ENCODE measurements at places on chromosomes 1 and 21.

GRCh38 chr1:147214325-147214724 is 10.8 kb downstream of the FMO5 start:
- no peak for DNase-seq

DNA sequence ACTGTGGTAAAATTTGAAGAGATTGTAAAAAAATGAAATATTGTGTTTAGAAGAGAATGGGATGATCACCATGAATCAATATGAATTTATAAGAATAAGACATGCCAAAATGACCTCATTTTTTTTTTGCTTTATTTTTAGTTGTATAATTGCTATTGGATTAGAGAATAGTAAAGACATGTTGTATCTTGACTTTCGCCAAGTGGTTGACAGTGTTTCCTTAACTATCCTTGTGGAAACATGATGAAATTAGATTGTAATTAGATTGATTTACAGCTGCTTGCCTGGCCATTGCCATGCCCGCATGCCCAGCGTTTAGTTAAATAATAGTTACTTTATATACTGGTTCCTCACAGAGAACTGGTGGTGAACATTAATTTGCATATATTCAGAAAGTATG is 154.9 kb downstream of the MAGI3 start:
- DNase-seq = no peak

- DNase-seq = no peak
Observed at GRCh38 chr21:43325968-43326715, 100.8 kb downstream of the SIK1 start.

DNA sequence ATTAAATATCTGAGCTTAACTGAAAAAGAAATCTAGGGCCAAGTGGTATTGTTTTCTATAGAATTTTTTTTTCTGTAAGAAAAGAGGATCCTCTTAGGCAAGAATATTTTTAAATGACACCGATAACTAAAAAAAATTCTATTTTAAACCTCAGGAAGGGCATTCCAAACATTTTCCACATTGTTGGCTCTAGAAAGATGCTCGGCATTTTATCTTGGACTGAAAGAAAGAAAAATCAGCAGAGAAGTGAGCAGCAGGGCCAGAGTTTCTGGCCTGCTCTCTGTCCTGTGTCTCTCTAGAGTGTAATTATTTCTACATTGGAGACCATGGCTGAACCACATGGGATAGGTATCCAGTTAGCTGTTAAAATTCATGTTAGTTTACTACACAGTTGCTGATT is 192.5 kb upstream of the GREM2 start:
- DNase-seq = no peak

DNA sequence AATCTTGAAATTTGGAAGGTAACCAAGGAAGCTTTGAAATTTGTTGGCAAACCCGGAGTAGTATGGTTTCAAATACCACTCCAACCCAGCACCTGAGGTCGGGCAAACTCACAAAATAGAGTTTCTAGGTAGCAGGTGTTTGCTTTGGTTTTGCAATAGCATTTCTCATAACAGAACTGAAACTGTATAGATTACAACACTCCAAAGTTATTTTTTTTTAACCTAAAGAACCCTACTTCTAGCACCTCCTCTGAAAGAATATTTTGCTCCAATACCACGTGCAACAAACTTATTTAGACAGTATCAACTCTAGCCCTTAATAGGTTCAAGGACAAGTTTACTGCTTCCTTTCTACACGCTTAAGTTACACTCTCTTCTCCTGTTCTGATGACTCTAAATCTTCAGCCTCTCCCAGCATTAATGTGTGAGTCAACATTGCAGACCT is 178.5 kb upstream of the FMN2 start:
- no peak for DNase-seq

- DNase-seq = no peak
Observed at GRCh38 chr1:10853701-10854100, 57.3 kb upstream of the CASZ1 start.

DNA sequence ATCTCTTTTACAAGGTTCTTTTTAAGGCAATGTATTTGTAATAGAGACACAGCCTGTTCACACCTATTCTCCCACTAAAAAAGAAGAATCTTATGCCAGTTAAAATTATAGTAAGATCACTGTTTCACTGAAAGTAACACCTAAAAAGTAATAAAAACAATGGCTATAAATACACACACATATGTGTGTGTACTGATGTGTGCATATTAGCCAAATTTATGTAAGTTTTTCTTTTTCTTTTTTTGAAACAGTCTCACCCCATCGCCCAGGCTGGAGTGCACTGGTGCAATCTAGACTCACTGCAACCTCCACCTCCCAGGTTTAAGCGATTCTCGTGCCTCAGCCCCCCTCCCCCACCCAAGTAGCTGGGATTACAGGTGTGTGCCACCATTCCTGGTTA is 56.8 kb upstream of the SLC30A10 start:
- no peak for DNase-seq

- no peak for DNase-seq
Observed at GRCh38 chr1:156480411-156481192, 20.0 kb downstream of the MEF2D start.

- DNase-seq = peak; percentile 20
Observed at GRCh38 chr1:230573658-230574057, 68.6 kb upstream of the COG2 start.

- no peak for DNase-seq
Observed at GRCh38 chr1:204528677-204529076, 12.5 kb downstream of the MDM4 start.

DNA sequence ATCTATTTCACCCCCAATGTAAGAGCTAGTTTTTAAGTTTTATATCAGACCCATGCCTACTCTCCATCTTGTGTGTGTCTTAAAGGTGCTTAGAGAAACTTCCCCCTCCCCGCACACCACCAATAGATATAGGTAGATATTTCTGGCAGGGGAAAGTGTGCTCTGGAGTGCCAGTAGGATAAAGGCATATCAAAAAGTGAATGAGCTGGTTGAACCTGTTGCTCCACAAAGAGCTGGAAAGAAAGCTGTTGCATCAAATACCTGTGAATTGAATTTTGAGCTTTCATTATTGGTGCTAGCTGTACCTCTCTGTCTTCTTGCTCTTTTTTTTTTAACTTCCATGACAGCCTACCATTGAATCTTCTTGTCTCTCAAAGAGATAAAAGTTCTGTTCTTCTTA is 32.8 kb downstream of the ARID1A start:
- DNase-seq = no peak

DNA sequence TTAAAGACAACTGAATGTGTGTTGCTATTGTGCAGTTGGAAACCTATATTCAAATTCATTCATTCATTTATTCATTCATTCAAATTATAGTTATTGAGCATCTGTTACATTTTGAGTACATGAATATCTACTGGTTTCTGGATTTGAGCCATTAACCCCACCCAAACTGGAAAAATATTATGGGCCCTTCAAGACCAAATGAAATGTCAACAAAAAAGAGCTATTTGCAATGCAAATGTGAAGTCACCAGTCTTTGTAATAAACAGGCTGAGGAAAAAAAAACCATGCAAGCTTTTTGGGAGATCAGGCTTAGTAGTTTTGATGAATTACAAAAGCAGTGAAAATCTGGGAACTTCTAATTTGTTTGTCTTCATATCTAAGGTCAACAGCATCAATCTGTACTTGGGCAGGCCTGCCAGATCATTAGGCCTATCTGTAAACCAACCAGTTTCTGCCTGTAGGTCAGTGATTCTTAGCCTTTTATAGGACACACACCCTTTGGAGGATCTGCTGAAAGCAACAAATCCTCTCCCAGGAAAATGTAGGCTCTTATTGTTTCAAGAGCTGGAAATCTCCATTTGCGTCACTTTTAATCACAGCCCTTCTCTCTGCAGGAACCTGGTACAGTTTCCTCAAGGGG is 134.7 kb downstream of the FAM78B start:
- DNase-seq = no peak

DNA sequence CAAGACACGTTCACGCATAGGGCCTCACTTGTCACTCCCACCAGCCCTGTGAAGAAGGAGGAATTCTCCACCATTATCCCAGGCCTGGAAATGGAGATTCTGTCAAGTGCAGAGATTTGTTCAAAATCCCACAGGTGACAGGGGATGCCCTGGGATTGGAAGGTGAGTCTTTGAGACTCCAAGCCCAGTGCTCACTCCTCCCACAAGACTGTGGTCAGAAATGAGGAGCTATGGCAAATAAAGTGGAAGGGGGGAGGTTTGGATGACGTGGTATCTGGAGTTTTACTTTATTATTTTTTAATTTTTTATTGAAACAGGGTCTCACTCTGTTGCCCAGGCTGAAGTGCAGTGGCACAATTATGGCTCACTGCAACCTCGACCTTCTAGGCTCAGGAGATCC is 12.8 kb upstream of the FOXO6 start:
- no peak for DNase-seq

DNA sequence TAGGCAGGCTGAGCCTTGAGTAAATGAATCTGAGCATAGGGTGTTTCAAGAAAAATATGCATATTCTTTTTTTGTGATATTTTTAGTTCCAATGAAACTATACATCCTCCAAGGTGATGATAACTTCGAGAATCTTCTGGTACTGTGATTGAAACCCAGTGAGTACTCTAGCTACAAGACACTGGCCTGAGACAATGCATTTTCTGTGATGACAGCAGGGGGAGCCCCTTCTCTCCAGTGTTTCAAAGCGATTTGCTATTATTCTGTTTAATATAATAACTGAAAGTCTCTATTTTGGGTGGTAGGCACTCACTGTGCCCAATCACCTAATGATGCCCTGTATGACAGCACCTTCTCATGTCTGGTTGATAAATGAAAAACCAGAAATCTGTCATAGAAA is 12.1 kb downstream of the IRF2BP2 start:
- peak; percentile 47 for DNase-seq

DNA sequence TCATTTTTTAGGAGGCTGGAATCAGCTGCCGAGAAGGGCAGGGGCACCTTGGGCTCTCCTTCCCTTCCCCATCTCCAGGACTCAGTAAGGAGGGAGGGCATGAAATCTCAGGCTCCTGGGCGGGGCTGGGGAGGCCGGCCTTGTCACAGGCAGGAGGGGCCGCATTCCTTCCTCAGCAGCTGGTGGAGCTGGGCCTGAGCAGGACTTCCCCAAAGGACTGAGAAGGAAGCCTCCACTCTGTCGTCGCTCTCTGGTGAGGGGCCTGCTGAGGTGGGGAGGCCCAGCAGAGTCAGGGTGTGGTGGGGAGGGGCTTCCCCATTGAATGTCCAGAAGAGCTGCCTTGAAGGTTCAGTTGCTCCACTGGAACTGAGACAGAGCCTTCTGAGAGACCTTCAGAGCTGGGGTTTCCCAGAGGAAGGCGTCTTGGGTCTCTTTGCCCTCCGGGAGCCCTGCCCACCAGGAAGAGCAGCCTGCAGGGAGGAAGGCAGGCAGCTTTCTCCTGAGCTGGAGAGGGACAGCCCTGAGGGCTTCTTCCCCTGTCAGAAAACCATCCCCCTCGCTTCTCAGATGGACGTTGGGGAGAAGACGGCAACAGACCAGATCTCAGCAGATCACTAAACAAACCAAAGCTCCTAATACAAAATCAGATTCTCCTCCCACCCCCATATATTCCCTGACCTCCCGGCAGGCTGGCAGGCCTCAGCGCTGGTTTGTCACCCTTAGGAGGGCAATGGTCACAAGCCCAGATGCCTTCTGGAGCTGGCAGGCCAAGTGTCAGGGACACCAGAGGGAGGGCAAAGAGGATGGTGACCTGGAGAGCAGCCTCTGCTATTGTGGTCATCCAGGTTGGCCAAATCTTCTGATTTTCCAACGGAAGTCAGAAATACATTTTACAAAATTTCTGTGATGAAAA is 10.7 kb downstream of the KCNA10 start:
- DNase-seq = peak; percentile 21

DNA sequence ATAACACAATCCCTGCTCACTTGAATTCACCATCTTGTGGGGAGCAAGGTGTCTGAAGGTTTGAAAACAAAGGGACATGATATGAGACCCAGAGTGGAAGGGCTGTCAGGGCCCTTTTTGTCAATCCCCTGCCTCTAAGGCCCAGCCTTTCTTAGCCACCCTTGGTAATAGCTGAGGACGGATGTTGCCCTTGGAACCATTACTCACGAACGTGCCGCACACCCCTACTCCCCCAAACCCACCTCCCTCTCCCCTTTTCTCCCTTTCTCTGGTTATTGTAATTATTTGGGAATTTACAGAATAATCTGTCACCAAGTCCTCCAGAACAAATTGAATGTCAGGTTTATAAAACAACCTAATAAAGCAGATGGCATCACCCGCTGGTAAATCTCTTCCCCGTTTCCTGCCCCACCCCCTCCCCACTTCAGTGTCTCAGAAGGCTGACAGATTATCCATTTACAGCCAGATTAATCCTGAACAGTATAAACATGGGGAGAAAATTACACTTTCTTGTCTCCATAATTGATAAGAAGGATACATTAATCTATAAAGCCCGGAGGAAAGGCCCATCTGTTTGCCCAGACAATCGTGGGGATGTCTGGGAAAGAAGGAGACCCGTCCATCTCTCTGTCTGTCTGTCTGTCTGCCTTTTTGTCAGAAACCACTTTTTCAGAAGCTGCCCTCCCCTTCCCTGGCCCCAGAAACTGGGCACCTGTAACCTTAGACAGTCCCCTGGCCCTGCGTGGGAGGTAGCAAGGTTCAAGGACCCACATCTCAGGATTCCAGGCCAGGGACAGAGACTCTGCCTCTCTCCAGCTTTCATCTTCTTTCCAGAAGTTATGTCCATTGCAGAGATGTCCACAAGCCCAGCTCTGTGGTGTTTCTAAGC is 60.6 kb upstream of the CD34 start:
- DNase-seq = no peak

DNA sequence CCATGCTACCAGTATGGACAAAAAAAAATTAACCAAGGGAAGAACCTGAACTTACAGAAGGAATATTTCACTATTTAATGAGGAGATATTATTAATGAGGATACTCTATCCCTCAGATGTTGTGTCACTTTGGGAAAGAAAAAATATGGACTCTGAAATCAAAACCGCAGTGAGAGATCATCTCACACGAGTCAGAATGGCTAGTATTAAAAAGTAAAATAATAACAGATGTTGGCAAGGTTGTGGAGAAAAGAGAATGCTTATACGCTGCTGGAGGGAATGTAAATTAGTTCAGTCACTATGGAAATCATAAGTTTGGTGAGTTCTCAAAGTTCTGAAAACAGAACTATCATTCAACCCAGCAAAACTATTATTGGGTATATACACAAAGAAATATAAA is 30.9 kb downstream of the TNFSF4 start:
- DNase-seq = no peak

- peak; percentile 71 for DNase-seq
Observed at GRCh38 chr1:227766015-227766634, 30.9 kb downstream of the SNAP47 start.

All from kidney tubule cell (primary cell).